ENCODE measurements at places on chromosomes 6 and 20.
A peak's percentile ranks its signal among the peaks of the same experiment; 100 is the strongest.

GRCh38 chr20:42191140-42191860, 573.1 kb upstream of the CHD6 start:
- DNase-seq = no peak

DNA sequence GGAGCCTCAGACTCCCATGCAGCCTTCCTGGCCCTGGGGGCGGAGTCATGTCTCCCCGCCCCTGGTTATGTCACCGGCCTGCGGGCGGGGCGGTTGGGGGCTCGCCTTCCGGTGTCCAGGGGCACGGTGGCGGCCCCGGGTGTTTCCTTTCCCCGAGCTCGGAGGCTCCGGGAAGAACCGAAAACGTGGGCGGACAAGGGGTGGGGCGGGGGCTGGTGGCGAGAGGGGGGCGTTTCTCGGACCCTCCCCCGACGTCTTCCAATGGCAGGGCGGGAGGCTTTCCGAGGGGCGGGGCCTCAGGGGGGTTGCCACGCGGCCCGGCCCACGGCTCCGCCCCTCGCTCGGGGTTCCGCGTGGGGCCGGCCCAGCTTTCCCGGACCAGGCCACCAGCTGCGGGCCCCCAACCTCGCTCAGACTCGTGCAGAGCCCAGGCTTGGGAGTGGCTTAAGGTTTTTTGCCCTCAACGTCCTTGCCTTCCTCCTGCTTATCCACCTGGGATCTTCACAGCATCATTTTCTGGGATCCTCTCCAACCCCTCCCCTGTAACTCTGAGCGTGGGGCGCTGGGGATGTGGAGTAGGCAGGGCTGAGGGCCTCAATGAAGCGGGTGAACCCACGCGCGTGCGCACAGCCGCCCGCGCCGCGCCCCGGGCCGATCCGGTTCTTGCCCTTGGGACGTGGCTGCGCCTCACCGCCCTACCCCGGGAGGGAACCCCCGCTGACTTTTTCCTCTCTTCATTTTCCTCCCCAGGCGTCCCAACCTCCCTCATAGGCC, 2.1 kb upstream of the NRN1 start:
- no peak for DNase-seq

DNA sequence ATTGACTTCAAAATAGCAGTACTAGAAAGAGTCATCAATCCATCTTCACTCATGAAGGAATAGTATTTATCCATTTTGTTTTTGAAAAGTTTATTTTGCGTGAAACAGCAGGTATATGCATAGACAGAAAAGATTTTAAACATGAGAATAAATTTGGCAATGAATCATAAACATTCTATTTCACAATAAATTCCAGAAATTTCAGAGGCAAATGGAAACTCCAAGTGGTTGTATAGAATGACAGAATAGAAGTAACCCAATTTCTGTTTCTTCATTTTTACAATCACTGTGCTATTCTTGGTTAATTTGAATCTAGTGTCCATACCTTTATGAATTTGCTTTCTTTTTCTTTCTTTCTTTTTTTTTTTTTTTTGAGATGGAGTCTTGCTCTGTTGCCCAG, 173.0 kb upstream of the ECI2 start:
- no peak for DNase-seq

DNA sequence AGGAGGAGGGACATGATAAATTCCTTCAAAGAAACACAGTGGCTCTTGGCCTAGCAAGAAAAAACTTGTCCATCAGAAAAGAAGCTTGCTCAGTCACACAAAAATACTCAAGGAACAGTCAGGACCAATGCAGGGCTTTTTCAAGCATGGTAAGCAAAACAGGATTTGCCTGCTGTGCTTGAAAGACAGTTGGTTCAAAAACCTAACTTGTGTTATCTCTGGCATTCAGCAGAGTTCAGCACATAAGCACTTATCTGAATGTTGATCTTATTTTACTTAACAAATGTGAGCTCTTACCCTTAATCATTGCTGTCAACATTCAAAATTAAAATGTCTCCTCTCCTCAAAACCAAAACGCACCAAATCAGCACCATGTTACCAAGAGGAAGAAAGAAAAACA, 38.3 kb downstream of the ATG5 start:
- no peak for DNase-seq

DNA sequence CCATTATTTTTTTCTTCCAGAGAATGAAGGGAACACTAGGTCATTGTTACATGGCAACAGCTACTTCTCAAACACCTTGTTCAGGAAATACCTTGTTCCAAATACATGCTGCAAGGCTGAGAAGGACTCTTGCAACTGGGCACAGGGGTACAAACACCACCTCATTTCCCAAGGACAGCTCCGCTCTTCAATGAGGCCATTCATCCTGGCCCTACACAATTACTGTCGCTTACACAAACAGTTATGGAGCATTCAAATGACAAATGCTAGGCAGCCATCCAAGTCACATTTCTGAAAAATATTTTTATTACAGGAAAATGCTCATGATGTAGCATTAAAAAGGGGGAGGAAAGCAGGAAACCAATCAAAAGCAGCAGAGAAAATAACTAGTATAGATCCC, 611.9 kb downstream of the DHX35 start:
- no peak for DNase-seq

DNA sequence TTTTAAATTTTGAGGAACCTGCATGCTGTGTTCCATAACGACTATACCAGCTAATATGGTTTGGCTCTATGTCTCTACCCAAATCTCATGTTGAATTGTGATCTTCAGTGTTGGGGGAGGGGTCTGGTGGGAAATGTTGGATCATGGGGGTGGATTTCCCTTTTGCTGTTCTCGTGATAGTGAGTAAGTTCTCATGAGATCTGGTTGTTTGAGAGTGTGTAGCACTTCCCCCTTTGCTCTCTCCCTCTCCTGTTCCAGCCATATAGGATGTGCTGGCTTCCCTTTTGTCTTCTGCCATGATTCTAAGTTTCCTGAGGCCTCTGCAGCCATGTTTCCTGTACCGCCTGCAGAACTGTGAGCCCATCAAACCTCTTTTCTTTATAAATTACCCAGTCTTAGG, 61.8 kb upstream of the NEDD9 start:
- no peak for DNase-seq

DNA sequence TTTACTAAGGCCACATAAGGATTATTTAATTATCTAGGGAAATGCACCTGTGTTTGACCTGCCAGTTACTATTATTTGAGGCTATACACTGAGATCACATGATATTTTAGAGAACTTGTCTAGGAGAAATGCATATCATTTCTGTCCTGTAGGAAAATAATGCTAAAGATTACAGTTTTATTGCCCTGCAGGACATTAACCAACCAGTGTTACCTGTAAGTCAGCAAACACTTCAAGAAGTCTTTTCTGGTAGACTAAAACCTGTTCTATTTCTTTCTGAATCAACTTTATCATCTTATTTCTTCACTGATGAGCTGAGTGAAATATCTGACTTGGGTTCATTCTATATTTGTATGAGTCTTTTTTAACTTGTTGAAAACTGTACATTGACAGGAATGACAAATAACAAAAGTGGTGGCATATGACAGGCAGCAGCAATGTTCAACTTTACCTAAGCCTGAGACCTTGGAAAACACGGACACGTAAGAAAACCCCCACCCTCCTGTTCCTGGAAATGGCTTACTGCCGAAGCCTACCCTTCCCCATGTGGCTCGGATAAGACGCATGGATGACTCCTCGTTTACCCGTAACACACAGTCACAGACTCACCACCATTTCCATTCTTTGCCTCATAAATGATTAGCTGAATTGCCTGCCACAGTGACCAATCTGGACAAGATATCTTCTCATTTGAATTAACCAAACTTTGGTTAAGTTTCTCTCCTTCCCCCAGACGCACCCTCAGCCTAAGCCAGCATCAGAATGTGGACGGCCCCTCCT, 118.0 kb upstream of the CD93 start:
- no peak for DNase-seq

DNA sequence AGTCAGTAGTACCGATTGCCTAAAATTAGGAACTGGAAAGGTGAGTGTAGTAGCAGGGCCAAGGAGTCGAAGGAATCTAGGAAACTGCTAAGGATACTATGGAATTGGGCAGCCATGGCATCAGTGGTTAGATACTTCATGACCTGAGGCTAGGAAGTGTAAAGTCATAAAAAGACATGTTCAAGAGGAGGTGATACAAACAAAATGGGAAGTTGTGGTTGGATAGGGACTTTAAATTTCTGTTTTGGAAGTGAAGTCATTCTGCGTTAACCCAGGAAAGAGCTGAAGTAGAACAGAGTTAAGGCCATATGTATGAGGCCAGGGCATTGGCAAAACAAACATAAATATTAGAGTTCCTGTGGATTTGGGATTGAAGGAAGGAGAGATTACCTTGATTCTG, 88.6 kb upstream of the TMEM181 start:
- no peak for DNase-seq

DNA sequence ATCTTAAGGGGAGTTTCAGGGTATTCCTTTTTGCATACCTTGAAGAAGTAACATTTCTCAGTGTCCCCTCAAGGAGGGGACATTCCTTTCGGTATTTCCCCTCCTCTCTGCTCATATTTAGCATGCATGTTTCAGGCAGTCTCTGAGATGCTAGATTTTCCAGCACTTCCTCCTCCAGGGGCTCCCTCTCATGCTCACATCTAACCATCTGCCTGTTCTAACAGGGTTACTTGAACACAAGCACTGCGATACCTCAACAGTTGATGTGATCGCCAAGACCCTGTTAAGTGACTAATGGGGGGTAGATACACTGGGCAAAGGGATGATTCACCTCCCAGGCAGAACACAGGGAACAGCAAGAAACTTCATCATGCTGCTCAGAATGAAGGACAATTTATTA, 12.9 kb upstream of the MCM3 start:
- no peak for DNase-seq

DNA sequence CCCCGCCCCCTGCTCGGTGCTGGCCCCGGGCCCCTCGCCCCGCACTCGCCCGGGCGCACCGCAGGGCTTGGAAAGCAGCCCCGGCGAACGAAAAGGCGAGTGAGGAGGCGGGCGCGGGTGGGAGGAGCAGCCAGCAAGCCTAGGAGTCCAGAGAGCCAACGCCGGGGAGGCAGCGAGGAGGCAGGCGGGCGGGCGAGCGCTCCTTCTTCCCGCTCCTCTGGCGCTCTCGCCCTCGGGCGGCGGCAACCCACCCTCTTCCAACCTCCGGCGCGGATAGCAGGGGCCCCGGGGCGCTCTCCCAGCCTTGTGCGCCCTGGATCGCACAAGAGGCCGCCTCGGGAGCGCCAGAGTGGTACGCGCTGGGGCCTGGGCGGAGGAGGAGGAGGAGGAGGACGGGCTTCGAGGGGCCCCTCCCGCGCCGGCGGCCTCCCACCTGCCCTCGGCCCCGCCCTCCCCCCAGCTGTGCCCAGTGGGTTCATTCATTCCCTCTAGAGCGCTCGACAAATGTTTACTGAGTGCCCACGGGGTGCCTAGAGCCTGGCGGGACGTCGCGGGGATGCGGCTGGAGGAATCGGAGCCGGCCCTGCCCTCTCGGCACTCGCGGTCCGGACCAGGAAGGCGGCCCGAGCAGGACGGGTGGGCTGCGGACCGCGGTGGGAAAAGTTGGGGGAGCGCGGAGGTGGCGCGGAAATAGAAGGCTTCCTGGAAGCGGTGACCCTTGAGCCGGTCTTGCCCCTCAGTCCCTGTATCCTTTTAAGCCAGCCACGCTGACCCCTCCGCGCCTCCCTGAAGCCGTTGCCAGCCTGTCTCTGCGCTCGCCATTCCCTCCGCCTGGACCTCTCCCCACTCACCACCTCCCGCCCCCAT, at the start of gene BMP7:
TSS of gene BMP7 (minus strand) at position 351 of the 867 bp plus-strand sequence. CDS start 519 bp downstream, outside the sequence.
- DNase-seq = no peak

GRCh38 chr6:112017169-112017568, 36.7 kb upstream of the CCN6 start:
- no peak for DNase-seq

GRCh38 chr6:139863346-139863745, 488.9 kb upstream of the CITED2 start:
- DNase-seq = no peak

DNA sequence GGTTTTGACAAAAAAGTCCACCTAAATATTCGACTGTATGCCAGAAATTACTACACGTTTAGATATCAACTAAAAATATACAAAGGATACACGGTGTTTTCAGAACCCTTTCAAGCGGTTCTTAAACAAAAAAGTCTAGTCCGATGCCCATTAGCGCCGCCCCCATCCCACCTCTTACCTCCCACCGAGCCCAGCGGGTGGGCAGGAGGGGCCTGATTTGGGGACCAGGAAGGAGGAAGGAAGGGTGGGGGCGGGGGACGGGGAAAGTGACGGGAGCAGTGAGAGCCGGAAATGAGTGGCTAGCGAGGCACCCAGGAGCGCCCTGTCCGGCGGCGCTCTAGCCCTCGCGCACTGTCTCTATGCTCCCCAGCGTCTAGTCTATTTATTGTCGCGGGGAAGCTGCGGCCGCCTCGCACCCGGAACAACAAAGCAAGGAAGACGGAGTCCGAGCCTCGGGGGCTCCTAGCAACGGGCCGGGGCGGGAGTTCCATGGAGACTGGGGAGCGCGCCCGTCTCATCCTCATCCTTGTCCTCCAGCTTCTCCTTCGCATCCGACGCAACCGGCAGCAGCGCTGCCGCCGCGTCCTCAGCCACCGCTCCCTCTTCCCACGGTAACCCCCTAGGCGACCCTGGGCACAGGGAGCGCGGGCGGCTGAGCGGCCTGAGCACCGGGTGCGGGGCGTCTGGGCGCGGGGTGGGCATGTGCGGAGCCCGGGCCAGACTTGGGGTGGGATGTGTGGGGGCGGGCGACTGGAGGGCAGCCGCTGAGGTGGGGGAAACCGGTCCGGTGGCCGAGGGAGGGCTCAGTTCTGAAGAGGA, at the start of gene TBPL1:
TSS of gene TBPL1 (plus strand) at position 410 of the 819 bp plus-strand sequence. CDS start 26,902 bp downstream, outside the sequence.
- peak; percentile 84 for DNase-seq

DNA sequence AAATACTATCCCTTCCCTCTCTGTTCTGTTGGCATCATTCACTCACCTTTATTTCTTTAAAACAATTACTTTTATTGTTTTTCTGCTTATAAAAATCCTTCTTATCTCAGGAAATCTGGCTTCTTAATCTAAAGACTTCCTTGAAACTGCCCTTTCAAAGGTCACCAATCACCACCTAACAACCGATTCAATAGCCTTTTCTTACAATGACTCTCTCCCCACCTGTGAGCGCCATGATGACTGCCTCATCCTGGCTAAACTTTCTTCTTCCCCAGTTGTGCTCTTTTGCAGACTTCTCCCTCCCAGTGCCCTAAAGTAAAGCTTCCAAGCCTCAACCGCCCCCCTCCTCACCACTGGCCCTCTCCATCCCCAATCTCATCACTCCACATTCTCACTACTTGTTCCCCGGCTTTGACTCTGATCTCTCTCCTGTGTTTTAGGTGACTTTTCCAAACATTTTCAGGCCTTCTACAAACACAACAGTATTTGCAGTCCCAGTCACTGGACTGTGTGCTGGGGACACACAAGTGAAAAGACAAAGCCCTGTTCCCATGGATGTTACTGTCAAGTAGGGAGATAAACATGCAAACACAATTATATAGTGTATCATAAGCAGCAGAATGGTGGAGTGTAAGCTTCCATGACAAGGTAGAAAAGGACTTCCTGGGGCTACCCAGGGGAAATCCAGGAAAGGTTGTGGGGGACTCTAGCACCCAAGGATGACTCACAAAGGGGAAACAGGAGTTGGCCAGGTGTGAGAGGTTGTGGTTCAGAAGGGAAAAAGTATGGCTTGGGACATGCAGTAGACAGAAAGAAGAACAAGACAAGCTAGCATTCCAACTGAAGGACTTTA, 12.8 kb downstream of the NHSL1 start:
- no peak for DNase-seq

- no peak for DNase-seq
These were observed 15.8 kb upstream of the PLCB1 start for GRCh38 chr20:8116067-8116811.

Measured in T-helper 9 cell (primary cell).